ENCODE measurements at places on chromosomes 7 and 10.

DNA sequence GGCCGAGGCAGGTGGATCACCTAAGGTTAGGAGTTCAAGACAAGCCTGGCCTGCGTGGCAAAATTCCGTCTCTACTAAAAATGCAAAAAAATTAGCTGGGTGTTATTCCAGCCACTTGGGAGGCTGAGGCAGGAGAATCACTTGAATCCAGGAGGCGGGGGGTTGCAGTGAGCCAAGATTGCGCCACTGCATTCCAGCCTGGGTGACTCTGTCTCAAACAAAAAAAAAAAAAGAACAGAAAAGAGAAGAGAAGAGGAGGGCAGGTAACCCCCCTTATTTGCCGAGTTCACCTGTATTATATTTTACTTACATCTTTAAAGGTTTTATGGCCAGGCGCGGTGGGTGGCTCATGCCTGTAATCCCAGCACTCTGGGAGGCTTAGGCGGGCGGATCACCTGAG is 91.7 kb downstream of the RNF216 start:
- DNase-seq: no peak

DNA sequence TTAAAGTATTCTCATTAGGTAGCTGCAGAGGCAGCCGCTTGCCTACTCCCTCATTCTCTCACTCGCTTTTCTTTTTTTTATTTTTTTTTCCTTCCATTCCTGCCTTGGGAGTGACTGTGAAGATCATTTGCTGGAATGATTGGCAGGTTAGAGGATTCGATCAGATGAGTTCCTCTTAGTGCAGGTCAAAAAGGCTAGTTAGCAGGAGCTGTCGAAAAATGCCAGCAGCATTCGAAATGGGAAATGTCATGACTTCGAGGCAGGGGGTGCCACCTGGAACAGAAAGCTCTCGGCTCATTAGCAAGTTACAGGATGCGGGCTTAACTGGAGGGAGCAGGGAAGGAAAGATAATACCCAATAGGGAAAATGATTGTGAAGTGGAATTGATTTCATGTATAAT is 137.5 kb upstream of the FZD1 start:
- no peak for DNase-seq

- DNase-seq: no peak
Observed at GRCh38 chr7:71329030-71329660, 197.2 kb downstream of the GALNT17 start.

GRCh38 chr10:17140386-17140761 is 10.8 kb upstream of the CUBN start:
- no peak for DNase-seq

GRCh38 chr10:119370111-119370741 is 162.9 kb downstream of the GRK5 start:
- no peak for DNase-seq

GRCh38 chr7:152521420-152522337 is 85.9 kb upstream of the KMT2C start:
- DNase-seq: no peak

DNA sequence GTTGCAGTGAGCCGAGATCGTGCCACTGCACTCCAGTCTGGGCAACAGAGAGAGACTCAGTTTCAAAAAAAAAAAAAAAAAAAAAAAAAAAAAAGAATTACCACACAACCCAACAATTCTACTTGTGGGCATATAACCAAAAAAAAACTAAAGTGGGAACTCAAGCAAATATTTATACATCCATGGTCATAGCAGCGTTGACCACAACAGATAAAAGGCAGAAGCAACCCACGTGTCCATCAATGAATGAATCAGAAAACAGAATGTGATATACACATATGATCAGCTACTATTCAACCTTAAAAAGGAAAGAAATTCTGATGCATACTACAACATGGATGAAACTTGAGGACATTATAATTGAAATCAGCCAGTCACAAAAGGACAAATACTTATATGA is 179.3 kb upstream of the NEBL start:
- DNase-seq: no peak

DNA sequence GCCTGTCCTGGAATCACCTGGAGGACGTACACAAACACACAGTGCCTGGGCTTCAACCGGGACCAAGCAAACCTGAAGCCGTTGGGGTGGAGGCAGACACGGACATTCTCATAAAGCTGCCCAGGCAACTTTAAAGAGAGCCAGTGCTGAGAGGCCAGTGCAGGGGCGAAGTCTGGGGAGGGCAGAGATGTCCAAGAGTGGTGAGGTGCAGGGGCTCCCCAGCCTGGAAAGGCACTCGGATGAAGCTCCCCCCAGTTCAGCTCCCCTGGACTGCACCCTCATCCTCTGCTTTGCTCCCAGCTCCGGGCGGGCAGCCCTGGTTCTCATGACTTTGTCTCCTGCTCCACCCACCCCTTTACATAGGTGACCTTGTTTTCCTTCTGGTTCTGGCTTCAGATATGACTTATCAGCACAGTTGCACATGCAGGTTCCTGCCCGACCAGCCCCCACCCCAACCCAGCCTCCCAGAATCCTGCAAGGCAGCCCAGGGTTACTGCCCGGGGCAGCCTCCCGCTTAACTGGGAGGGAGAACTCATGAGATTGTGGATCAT is 60.8 kb upstream of the EEPD1 start:
- peak; percentile 37 for DNase-seq

DNA sequence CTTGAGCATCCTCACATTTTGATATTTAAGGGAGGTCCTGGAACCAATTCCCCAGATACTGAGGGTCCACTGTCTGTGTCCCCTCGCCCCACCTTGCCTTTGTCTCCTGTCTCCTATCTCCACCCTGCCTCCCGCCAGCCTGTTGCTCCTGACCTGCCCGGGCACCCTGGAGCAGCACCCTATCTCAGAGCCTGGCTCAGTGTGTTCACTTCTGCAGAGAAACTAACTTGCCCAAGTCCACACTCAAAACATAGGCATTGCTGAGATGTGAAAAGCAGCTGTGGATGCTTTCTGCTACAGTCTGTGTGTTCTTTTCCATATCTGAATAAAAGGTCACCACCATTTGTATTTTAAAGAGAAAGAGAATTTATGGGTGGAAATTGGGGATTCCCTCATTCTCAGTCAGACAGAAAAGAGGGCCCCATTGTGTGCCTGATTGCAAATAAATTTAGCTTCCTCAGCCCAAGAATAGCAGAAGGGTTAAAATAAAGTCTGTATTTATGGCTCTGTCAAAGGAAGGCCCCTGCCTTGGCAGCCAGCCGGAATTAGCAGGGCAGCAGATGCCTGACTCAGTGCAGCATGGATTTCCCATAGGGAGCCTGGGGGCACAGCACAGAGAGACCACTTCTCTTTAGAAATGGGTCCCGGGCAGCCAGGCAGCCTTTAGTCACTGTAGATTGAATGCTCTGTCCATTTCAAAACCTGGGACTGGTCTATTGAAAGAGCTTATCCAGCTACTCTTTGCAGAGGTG is 161.3 kb downstream of the EGFR start:
- DNase-seq: no peak

- no peak for DNase-seq
Observed at GRCh38 chr10:79229071-79229541, 118.2 kb upstream of the PPIF start.

- DNase-seq: no peak
Observed at GRCh38 chr7:84389242-84389641, 194.7 kb upstream of the SEMA3A start.

DNA sequence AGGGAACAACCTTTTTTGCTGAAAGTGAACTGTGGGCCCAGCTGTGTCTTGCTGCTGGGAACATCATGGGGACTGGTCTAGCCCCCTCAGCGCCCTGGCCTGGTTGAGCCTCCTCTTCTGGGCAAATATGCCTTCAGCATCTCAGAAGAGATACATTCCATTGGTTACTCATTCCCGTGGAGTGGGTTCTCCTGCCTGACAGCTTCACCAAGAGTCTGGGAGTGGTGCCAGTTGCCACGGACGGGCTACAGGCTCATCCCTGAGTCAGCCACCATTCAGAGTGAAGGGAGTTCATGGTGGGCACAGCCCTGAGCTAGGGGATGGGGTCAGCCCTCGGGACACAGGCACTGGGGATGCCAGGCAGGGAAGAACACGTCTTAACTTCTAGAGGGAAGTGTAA is 81.9 kb downstream of the RAMP3 start:
- DNase-seq: no peak

Measured in HT-29 (cell line).